ENCODE measurements at places on chromosomes 12 and 14.

- DNase-seq, result no peak
Measured at GRCh38 chr12:65305346-65305950, 27.0 kb downstream of the MSRB3 start.

DNA sequence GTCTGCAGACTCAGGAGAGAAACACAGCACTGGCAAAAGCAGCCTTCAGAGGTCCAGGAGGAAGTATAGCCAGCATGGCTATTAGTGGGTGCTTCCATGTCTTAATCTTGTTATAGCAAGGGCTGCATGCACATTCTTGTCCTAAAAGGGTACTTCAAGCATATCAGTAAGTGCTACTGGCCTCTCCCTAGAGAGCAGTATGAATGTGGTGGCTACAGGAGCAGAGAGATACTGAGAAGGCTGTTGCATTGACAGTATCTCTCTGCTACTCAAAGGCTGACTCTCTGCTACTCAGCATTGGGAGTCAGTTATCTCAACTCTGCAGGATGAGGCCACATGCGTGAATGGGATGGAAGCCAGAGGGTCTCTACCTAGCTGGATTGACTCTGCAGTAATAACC is 2.0 kb downstream of the GARIN6 start:
- no peak for DNase-seq

GRCh38 chr12:32198555-32198954 is 91.9 kb downstream of the BICD1 start:
- no peak for DNase-seq

- DNase-seq, result no peak
Measured at GRCh38 chr12:19675361-19675760, 236.1 kb downstream of the AEBP2 start.

GRCh38 chr14:68359837-68360552 is 432.9 kb downstream of the ZFP36L1 start:
- DNase-seq, result no peak

DNA sequence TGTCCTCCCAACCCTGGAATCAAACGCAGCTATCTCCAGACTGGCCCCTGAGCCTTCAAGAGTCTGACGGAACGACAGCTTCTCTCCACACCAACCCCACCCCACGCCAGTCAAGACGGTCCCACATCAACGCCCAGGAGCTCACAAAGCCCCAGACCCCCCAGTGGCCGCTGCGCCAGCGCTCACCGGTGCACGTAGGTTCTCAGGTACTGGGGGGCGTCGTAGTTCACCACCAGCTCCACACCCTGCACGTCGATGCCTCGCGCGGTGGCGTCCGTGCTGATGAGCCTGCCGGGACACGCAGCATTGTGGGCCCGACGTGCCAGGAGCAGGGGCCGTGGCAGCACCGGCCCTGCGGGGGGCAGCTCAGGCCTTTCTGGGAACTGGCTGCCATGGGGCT is 4.2 kb downstream of the DDX51 start:
- no peak for DNase-seq

DNA sequence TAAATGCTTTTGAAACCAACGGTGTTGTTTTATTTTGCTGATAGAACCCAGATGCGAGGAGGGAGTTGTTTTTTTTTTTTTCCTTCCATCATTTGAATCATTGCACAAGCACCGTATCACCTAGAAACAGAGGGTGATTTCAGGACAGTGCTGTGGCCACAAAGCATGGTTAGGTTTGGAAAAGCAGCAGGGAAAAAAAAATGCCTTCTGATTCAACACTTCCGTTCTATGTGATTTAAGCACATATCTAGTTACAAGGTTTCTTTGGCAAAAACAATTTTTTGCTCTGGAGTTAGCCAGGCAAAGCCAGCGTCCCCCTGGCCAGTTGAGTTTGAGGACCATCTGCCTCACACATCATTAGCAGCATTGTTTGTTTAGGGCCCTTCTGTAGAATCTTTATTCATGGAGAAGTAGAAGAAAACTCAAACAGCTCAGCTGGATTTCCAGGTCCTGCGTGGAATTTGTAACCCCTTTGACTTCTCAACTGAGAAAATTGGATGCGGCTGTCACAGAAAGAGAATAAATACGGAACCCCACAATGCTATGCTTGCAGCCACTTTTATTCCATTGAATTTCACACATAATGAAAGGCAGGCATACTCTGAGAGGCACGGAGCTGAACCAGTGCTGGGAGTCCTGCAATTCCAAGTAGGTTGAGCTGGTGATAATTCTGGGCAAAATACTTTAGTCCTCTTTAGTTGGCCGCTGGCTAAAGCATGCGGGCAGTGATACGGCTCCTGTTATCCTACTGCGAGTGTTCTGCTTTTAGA is 17.0 kb upstream of the WNT5B start:
- DNase-seq, result no peak

DNA sequence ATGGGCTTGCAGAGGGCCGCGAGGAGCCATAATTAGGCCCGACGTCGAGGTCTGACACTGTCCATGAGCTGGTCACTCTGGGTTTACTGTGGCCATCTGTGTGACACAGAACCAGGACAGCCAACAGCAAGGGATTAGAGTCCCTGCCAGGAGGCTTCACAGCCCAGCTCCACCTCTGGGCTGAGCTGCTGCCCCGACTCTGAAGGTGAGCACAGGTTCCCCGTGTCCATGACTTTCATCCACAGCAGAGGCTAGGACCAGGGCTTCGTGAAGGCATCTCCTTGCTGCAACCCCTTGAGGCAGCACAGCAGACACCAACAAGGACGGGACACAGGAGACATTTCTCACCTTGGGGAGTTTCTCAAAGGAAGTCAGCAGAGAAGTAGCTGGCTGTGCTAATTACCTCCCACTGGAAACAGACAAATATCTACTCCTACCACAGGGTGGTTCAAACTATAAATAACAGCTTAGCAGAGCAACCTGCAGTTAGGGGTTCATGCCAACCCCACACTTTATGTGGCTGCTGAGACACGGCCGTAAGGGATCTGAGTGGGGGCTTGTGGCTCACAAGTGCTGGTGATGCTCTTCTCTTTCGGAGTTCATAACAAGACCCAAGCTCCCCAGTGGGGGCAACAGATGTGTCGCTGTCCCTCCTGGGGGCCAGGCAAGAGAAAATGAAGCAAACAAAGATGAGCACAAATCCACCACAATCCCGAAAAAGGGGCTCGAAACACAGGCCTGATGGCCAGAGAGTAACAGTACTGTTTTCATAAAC is 29.2 kb downstream of the ZFYVE21 start:
- DNase-seq, result no peak

GRCh38 chr12:57280211-57281062 is 29.4 kb upstream of the STAC3 start:
- peak; percentile 94 for DNase-seq

- DNase-seq, result no peak
Measured at GRCh38 chr12:113587720-113588119, 116.0 kb upstream of the LHX5 start.

DNA sequence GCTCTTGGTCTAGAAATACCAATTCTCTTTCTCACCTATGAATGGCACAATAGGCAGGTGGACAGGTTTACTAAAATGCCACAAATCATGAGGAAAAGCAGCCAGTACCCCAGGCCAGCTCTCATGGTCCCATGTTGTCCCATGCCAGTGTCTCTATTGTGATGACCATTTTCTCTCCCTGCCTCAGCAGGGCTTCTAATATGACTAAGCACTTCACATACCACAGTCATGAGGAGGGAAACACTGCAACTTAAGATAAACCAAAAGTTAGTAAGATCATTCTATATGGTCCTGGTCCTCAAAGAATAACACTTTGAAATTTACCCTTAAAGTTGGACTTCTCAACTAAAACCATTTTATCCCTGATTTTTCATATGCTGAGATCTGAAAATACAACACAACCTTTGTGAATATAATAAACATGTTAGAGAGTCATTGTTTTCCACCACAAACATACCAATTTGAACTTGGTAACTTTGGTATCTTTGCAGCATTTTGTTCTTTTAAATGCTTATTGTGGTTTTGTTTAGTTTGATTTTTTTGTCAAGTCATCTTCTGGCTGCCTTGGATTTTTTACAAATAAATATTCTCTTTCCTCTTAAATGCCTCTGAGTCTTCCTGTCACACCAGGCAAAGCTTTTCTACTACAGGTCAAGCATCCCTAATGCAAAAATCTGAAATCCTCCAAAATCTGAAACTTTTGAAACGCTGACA is 3.6 kb downstream of the TTC5 start:
- no peak for DNase-seq

All from Caki2 (cell line).